8988T (cell line): ENCODE measurements at places on chromosomes 3 and 15.

GRCh38 chr3:13493867-13494441 is 13.8 kb downstream of the HDAC11 start:
- DNase-seq: no peak

- no peak for DNase-seq
Observed at GRCh38 chr15:52406601-52407000, 111.0 kb upstream of the MYO5C start.

GRCh38 chr3:61903074-61903473 is 341.7 kb downstream of the PTPRG start:
- no peak for DNase-seq

DNA sequence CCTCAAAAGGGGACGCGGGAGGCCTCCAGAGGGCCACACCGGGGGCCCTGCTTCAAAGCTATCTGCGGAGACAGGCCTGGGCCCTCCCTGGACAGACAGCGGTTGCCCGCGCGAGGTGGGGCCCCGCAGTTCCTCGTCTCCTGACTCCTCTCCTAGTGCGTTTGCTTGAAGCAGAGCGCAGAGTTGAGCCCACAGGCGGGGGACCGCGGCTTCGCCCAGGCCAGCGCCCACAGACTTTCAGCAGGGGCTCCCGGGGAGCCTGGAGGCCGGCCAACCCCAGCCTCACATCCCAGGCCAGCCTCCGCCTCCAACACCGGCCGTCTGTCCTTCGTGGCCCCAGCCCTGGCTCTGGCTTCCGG is 540 bp upstream of the ADAMTS7 start:
- no peak for DNase-seq

- DNase-seq: no peak
Observed at GRCh38 chr3:157573780-157574378, 70.7 kb upstream of the VEPH1 start.

GRCh38 chr3:10335190-10335738 is 14.4 kb upstream of the SEC13 start:
- DNase-seq: no peak

GRCh38 chr15:69987492-69988489 is 109.9 kb downstream of the TLE3 start:
- no peak for DNase-seq

DNA sequence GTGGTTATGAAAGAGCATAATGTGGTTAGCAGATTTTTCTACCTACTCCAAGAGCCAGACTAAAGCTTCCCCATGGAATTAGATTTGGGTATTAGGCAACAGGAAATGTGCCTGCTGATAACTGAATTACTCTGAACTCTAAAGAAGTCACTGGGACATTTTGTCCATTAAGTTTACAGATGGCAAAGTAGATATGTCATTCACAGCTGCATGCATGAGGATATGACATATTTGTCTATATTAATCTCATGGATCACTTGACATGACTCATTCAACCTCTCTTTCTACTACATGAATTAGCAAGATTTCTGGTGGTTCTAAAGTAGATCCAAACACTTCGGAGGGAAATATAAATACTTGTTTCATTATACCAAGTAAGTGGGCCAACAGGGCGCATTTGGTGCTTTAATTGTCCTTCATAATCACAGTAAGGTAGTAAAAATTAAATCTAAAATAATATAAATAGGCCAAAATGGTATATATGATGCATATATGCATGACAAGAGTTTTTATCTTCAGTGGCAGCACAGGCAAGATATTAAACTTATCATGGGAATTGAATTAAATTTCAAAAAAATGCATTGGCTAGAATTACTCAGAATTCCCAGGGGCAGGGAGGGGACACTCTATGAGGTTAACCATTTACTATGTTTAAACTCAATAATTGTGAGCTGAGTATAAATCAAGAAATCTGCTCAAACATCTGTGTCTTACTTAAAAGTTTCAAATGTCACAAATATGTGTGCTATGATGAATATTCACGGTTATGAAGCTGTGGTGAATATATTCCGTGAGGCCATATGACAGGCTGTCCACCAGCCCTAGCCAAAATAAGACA is 365.3 kb upstream of the KCNMB2 start:
- DNase-seq: no peak

GRCh38 chr15:40344217-40344616 is 3.5 kb upstream of the CCDC9B start:
- no peak for DNase-seq

GRCh38 chr3:133572158-133573053 is 1.1 kb upstream of the CDV3 start:
- DNase-seq: no peak

DNA sequence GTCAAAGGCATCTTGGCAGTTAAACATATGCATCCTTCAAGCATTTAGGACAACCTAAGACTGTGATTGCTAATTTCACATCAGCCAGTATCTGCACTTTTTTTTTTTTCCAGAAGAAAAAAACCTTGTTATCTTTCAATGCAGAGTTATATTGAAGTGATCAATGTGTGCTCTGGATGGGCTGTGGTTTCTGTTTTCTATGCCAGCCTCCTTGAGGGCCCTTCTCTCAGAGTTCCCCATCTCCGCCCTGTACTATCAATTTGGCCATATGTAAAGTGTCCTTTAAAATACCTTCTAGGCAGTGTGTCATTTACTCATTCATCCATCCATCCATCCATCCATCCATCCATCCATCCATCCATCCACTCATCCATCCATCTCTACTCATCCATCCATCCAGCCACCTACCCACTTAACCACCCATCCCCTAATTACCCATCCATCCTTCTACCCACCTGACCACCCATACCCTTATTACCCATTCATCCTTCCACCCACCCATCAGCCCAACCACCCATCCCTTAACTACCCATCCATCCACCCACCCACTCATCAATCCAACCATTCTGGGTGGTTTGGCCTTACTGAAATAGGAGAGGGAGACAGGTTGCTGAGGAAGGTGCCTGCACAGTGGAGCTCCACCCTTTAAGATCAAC is 322.1 kb downstream of the CHST2 start:
- no peak for DNase-seq

- no peak for DNase-seq
Observed at GRCh38 chr3:180358179-180358578, 243.8 kb upstream of the TTC14 start.
